HS-27A (cell line): ENCODE measurements at places on chromosomes 7 and 10.

GRCh38 chr7:28349637-28350036 lies 62.7 kb upstream of the CREB5 start:
- DNase-seq, result no peak

DNA sequence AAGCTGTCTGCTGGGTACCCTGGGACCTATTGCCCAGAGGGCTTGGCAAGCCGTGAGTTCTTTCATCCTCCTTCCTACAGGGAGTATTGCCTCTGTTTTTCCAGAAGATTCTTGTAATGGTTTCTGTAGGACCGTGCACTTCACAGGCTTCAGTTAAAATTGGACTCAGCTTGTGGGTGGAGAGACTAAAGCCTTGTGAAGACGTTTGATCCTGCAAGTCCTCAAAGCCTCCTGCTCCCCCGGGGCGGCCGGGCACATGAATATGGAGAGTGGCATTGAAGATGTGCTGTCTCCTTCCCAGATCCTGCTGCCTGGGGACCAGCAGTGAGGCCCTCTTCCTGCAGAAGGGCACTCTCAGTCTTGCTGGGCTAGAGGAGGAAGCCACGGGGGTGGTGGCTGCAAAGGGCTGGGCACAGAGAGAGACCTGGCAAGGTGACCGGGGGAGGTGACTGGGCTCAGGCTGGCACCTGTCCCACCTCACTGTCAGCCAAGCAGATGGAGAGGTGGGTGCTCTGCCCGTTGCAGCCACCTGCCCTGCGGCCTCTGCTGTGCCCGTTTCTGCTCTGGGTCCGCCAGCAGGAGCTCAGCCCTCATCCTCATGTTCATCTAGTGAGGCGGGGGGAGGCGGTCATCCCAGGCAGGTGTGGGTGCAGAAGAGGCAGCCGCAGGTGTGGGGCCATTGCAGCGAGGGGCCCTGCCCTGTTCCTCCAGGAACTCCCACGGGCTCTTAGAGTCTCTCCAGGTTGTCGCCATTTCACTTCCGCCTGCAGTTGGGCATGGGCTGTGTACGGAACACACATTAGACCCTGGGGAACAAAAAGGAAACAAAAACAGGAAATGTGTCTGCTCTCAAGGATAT lies 55.7 kb downstream of the TMEM209 start:
- DNase-seq, result no peak

DNA sequence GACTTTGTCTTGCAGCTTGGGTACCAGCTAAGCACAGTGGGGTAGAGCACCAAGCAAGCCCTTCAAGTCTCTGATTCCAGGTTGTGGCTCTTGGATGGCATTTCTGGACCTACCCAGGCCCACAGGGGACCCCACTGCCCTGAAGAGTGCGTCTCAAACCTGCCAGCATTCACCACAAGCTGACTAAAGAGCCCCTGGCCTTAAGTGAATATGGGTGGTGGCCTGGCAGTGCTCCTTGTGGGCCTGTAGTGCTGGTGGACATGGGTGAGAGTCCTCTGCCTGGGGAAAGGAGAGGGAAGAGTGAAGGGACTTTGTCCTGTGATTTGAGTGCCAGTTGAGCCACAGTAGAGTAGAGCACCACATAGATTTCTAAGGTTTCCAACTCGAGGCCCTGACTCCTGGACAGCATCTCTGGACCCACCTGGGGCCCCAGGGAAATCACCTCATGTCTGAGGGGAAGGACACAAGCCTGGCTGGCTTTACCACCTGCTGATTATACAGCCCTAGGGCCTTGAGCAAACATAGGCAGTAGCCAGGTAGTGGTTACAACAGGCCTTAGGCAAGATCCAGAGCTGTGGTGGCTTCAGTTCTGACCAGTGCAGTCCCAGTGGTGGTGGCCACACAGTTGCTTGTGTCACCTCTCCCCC lies 23.7 kb downstream of the GSDME start:
- DNase-seq, result no peak

- no peak for DNase-seq
Measured at GRCh38 chr7:6646465-6646864, 9.3 kb downstream of the ZNF316 start.

DNA sequence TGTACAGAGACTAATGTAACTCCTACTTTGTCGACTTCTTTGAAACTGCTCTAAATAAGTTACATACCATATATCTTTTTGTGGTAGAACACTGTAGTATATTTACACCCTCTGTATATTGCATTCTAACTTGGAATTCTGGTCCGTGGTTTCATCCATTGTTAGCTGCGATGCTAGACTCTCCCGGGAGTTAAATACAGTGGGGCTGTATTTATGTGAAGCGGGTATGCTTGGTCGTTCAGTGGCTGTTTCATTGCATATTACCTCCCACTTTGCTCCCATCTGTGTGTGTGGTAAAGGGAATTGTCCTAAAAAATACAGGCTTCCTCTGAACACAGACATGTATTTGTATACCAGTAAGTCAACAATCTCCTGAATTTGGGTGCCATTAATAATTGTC lies 231.1 kb downstream of the SLC25A13 start:
- DNase-seq, result no peak

- no peak for DNase-seq
Measured at GRCh38 chr7:38310591-38311101, 37.2 kb upstream of the TARP start.

- no peak for DNase-seq
Measured at GRCh38 chr10:126068322-126068721, 172.0 kb downstream of the FANK1 start.
